ENCODE measurements at places on chromosomes 1 and 21. TPM values are rescaled to one million over a fixed set of nuclear protein-coding genes. Genes with fewer than 3 reads are reported as not detected.

DNA sequence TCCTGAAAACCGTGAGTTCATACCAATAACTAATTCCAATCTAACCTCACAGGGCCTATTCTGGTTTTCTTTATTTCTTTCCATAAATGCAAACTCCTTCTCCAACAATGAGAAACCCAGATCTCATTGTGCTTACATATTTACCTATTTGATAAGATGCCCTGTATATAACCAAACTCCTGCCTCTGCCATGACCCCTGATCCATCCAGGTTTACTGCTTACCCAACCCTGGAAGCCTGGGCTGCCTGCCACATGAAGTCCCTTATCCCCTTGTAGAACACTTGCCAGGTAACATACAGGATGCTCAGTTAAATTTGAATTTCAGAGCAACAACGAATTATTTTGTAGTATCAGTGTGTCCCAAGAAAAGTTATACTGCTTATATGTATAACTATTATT is 766.1 kb downstream of the LTN1 start:
- DNase-seq = no peak

DNA sequence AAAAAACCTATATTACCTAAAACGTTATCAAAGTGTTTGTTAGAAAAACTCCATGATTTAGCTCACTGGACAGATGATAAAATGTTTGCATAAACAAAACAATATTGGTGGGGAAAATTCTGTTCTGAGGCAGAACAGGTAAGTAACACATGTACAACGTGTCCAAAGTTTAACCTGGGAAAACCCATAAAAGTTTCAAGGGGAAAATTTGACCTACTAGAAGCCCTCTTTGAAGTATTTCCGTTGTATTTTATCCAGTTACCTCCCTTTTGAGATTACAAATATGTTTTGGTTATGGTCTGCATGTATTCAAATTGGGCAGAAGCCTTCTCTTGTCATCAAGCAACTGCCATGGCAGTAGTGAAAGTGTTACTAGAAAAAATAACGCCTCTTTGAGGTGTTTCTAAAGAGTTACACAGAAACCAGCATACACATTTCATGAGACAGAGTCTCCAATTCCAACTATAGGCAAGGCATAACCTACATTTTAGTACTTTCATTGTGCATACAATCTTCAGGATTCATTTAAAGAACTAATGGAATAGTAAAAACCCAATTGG is 58.0 kb upstream of the PDC start:
- no peak for DNase-seq

- no peak for DNase-seq
These were observed 10.9 kb downstream of the SMAP2 start for GRCh38 chr1:40384413-40384762.

- DNase-seq = no peak
These were observed 68.1 kb downstream of the EDEM3 start for GRCh38 chr1:184686540-184686939.

MR1 gene
- total RNA-seq = 61.4 TPM

FCGR3A gene
- 323 TPM for total RNA-seq

LPAR3 gene
- 5.7 TPM for total RNA-seq

Data from lower lobe of right lung (tissue), 2 donors.